Upper lobe of left lung (tissue), 6 donors: ENCODE measurements at places on chromosomes 6 and 20. TPM values are rescaled to one million over a fixed set of nuclear protein-coding genes. Genes with fewer than 3 reads are reported as not detected.

GRCh38 chr6:146679386-146679785 is 80.6 kb downstream of the ADGB start:
- H3K36me3 ChIP-seq: no peaks in the 10 kb centered on the region
- H3K4me1 ChIP-seq: no peaks in the 10 kb centered on the region
- no peak overlapping the region for H3K27ac ChIP-seq
- no peak overlapping the region for H3K4me3 ChIP-seq

TPD52L1 gene
- total RNA-seq: 15.5 TPM

GCLC gene
- total RNA-seq: 27.7 TPM

DNA sequence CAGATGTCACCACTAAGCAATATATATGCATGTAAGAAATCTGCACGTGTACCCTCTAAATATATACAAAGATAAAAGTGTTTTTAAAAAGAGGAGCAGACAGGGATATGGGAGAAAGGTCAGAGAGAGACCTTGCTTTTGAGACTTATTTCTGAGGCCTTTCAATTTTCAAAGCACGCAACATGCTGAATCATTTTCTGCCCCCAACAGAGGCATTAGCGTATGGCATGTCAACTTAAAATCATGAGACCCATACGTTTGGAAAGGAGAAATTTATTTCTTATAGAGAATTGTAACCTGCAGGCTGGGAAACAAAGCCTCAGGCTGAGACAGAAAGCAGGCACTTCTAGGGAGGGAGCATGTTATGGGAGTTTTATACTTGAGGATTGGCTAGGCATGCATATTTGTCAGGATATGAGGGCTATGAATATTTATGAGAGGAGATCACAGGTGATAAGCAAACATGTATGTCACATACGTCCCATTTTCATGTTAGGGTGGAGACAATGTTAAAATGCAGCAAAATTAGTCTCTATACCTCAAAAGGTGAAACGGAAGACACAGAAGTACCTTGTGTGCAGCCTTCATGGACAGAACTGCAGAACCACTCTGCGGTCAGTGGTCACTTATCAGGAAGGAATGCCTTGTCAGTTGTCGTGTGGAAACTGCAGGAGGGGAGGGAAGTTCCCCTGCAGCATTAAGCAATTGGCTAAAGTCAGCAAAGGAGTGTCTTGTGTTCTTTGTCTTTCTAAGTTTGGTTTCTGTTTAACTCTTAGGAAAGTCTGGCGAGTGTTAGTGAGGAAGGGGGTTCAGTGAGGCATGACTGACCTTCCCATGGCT is 6.3 kb upstream of the GABRR2 start:
- H3K4me1 ChIP-seq: peaks cover 8% of the 10 kb centered on the region
- DNase-seq: no peak
- no peak overlapping the region for H3K27ac ChIP-seq
- H3K36me3 ChIP-seq: no peaks in the 10 kb centered on the region

BCAS4 gene
- total RNA-seq: 5.8 TPM

HRH3 gene
- total RNA-seq: not detected

SAMHD1 gene
- 207 TPM for total RNA-seq

RPL7L1 gene
- 63.1 TPM for total RNA-seq

C6orf163 gene
- 1.6 TPM for total RNA-seq

GRCh38 chr6:44327760-44328159 is 14.6 kb upstream of the AARS2 start:
- no peak overlapping the region for H3K27ac ChIP-seq
- H3K4me3 ChIP-seq: no peak overlapping the region
- H3K4me1 ChIP-seq: no peaks in the 10 kb centered on the region
- DNase-seq: no peak
- H3K36me3 ChIP-seq: no peaks in the 10 kb centered on the region

DNA sequence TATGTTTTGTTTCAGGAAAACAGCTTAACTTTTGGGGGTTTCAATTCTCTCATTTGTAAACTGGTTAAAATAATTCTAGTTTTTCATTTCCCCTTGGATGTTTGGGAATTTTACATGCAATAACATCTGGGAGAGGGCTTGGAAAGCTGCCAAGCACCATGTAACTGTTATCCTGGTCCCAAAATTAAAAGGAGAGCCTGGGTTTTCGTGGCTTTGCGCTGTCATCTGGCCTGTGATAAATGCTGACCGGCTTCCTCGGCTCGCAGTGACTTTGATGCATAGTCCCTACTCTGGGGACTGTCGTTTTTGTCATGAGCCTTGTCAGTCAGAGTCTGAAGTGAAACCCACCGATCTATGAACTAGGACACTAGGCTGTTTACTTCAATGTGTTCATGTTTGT is 12.2 kb downstream of the SLC35F1 start:
- H3K27me3 ChIP-seq: no peaks in the 10 kb centered on the region
- no peaks in the 10 kb centered on the region for H3K36me3 ChIP-seq
- H3K27ac ChIP-seq: no peak overlapping the region
- DNase-seq: no peak
- H3K4me1 ChIP-seq: no peaks in the 10 kb centered on the region

HLA-DPB1 gene
- 697 TPM for total RNA-seq

GRCh38 chr6:96466147-96466863 is 55.3 kb upstream of the UFL1 start:
- no peak overlapping the region for H3K27ac ChIP-seq
- H3K36me3 ChIP-seq: no peaks in the 10 kb centered on the region
- H3K27me3 ChIP-seq: no peaks in the 10 kb centered on the region
- H3K4me1 ChIP-seq: no peaks in the 10 kb centered on the region

DNA sequence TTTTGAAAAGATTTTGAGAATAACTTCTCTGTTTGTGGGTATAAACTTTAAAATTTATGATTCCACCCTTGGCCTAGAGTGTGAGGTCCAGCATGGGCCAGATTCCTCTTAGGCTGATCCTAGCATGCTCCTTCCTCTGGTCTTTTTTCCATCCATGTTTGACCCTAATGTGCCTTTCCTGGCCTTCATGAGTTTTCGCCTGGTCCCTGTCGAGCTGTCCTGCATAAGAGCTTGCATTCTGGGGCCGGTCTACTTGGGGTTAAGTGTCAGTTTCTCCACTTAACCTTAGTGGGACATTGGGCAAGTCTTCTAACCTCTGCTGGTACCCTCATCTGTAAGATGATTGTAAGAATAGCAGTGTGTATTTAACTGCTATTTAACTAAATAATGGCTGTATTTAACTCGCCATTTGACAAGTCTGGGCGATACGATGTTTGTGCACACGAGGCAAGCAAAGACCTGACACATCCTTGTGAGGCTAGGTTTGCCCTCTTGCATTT is 40.7 kb upstream of the TAGAP start:
- no peak for DNase-seq
- no peaks in the 10 kb centered on the region for H3K27me3 ChIP-seq

DNA sequence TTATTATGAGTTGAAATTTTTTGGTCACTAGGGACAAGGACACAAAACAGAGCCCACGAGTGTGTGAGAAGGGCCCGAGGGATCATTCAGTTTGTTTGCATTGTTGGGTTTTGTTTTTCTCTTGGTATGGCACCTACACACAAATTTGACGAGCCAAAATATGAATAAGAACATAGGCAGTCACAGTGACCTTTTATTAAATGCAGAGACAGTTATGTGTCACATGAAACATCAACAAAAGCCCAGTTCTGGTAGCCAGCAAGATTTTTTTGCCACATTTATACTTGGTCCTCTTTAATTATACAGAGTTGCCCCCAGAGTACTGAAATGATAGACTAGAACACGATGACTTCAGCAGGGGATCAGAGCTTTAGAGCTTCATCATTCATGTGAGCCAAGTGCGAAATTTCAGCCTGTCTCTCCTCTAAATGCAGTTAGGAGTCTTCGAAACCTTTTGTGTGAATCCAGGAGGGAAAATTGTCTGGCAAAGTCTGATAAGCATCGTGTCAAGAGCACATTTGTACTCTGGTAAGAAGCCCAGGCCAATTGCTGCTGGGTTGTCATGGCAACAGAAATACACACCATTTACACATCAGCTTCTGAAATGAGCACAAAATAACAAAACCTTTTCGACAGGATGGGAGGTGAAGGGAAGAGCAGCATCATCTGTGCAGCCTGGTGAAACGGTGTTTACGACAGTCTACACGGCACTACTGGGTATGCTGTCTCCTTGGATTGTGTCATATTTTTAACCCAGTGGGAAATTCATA is 79.2 kb upstream of the RIPOR2 start:
- no peak overlapping the region for H3K4me3 ChIP-seq
- peaks cover 26% of the 10 kb centered on the region for H3K4me1 ChIP-seq
- DNase-seq: no peak

- peak overlapping the region; percentile 98 for H3K27ac ChIP-seq
- H3K4me1 ChIP-seq: peaks cover 26% of the 10 kb centered on the region
- DNase-seq: peak; percentile 53
Measured at GRCh38 chr20:17570347-17571152, 675 bp downstream of the DSTN start.

OR12D2 gene
- not detected for total RNA-seq

GRCh38 chr6:124604719-124605118 is 357.5 kb upstream of the RNF217 start:
- H3K4me1 ChIP-seq: no peaks in the 10 kb centered on the region
- H3K36me3 ChIP-seq: no peaks in the 10 kb centered on the region
- H3K27ac ChIP-seq: no peak overlapping the region
- DNase-seq: no peak

NKAPL gene
- total RNA-seq: 1.3 TPM

DNA sequence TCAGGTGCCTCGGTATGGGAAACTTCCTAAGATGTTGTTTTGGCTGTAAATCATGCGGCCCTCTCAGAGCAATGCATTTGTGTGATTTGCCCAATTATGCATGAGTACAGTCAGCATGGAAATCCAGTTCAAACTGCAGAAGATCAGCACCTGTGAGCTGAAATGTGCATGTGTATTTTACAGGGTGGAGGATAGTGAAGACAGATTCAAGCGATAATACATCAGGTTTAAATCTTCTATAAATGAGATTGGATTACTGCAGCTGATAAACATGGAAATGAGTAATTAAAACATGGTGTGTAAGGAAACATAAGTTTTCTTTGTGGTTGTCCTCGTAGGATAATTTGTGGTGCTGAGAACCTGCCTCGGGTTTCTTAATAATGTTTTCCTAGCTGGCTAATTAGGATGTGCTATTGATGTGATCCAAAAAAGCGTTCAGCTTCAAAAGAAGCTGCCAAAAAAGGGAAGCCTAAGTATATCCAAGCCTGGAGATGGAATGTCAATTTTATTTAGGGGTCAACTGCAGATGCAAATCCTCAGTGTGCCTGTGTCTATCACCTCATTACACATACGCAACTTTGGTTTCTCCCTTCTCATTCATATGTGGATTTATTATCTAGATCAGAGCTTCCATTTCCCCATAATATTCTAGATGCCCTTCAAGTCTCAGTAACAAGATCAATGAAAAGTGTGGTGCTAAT is 117.1 kb upstream of the CCDC28A start:
- H3K4me1 ChIP-seq: no peaks in the 10 kb centered on the region
- no peak overlapping the region for H3K27ac ChIP-seq
- no peaks in the 10 kb centered on the region for H3K36me3 ChIP-seq
- H3K4me3 ChIP-seq: no peak overlapping the region
- DNase-seq: no peak
- no peaks in the 10 kb centered on the region for H3K27me3 ChIP-seq
